Endothelial cell of umbilical vein (primary cell): ENCODE measurements at places on chromosomes 2 and 18. TPM values are rescaled to one million over a fixed set of nuclear protein-coding genes. Genes with fewer than 3 reads are reported as not detected.

Gene ZNF521
- 166 and 168 TPM in 2 replicates for total RNA-seq

Gene ASNSD1
- 39.5 and 41.9 TPM in 2 replicates for total RNA-seq

Gene CYP27C1
- total RNA-seq: not detected in 2 replicates

Gene ZSWIM2
- not detected in 2 replicates for total RNA-seq

Gene RANBP2
- total RNA-seq: 75.6 and 79.4 TPM in 2 replicates

Gene SIX2
- total RNA-seq: 0.24 and 0.32 TPM in 2 replicates

Gene PLEK
- total RNA-seq: 0.11 and 0.18 TPM in 2 replicates

Gene LRRC30
- total RNA-seq: not detected in 2 replicates

Gene CEP192
- total RNA-seq: 22.7 and 22.9 TPM in 2 replicates

GRCh38 chr18:57585421-57585820, 1.1 kb downstream of the FECH start:
- no peak for DNase-seq

DNA sequence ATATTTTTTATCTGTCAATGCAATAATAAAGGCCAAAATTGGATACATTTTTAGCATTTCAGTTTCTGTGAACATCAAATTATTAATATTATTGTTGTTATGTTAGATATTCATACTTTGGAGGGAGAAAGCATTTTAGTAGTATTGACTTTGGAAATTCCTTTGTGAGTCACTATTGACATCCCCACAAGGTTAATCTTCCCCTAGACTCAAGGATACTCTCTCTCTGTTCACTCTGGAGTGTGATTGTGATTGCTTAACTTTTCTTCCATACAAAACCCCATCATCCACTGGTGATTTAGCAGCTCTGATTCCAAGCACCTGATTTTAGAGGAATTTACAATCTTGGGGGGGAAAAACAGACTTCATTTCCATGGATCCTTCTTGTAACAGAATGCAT, 352.0 kb downstream of the THSD7B start:
- DNase-seq: no peak

- no peak for DNase-seq
These were observed 11.3 kb downstream of the LCT start for GRCh38 chr2:135825550-135826176.

DNA sequence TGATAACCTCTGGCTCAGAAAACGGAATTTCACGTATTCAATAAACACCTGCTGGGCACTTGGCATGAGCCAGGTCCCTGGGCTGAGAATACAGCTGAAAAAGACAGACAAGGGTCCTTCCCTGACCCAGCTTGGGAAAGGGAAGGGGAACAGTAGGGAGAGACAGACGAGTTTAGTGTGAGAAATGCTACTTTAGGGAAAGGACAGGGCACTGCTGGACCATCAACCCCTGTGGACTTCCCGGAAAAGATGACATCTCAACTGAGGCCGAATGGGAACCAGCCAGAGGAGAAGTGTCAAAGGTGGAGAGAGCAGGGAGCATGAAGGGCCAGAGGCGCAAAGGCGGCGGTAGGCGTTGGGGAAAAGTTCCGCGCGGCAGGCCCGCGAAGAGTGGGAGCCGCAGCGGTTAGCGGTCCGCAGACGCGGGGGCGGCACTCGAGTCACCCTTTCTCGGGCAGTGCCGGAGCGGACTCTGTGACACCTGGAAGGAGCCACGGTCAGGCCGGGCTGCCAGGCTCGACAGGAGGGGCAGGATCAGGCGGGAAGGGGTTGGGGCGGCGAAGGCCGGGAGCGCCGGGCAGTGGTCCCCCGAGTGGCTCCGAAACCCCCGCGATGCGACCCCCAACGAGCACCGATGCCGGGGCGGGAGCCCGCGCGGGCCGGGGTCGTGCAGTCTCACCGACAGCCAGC, 519 bp downstream of the TEX261 start:
- DNase-seq: peak; percentile 23

DNA sequence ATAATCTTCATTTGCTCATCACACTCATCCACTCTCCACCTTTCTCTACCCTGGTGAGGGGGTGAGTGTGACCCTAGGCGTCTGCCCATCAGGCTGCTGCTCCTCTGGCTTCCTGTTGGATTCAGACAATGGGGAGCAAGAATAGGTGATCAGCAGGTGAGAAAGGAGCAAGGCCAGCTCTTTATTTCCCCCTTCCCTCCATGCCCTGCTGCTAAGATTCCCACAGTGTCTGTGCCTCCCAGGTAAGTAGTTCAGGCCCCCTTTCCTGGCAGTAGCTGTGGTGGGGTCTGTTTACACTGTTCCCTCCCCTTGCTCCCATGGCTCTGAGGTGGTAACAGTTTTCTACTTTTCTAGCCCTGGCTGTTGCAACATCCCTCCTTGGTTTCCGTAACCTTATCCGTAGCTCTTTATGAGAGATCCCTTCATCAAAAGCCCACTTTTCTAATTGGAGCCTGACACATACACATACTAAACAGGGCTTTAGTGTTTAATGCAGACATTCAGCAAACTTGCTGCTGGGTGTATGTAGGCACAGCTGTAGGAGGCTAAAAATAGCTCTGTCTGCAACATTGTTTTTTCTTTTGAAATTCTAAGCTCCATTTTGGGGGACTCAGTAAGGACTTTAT, 27.5 kb downstream of the MAP2 start:
- DNase-seq: no peak

DNA sequence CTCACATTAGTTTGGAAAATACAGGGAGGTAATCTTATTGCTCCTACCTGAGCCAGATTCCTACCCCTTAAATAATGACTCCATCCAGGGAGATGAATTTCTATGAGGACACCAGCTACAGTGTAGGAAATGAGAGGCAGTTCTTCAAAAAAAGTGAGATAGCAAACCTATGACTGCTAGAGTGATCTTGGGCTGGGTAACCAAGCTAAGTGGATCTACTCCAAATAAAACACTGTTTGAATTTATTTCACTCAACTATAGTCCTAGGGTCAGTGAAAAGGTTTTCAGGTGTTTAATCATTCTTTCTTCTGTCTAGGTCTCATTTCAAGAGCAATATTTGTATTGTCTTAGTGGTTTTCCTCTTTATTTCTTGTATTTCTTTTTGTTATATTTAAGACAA, 272.1 kb upstream of the VWC2L start:
- DNase-seq: no peak

DNA sequence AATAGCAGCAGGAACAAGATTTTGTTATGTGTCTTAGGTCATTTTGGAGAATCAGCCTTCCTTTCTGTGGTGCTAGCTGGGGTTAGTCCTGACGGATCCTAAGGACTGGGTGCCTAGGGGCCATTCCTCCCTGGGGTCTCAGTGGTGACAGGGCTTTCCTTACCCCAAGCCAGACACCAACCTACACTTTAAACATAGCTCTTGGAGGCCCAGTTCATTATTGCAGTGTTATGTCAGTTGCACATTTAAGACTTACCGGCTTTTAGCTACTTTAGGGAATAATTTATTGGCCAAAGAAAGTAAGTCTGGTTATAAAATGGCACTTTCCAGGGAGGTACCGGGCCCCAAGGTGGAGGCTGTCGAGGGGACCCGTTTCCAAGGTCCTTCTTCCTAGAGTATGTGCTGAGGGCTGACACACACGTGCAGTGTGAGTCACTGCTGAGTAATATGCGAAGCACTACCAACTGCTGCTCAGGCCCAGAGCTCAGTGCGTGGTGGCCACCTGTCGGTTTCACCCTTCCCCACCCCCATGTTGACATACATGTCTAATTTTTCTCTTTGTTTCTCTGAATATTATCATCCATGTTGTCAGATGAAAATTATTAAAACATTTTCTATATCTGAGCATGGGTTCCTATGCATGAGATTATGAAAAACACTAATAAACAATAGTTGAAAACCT, 37.0 kb upstream of the GRHL1 start:
- DNase-seq: peak; percentile 37

GRCh38 chr18:468955-469790, 31.3 kb downstream of the COLEC12 start:
- no peak for DNase-seq

DNA sequence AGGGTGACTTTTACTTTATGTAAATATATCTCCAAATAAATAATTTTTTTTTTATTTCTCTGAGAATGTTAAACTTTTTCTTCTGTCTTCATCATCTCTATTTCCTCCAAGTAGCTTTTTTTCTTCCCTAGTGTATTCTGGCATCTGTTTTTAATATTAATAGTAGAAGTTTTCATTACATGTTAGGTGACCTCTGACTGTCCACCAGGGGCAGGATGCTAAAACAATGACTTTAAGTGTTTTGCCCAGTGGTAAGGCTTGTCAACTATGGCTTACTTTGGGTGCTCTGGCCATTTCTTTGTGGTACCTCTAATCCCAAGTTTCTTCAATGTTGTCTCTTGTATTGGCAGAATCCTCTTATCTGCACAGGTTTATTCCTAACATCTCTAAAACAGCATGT, 127.1 kb downstream of the SRBD1 start:
- no peak for DNase-seq

GRCh38 chr18:10437837-10438236, 16.6 kb upstream of the APCDD1 start:
- no peak for DNase-seq

GRCh38 chr18:22856870-22857269, 76.3 kb upstream of the RBBP8 start:
- no peak for DNase-seq

DNA sequence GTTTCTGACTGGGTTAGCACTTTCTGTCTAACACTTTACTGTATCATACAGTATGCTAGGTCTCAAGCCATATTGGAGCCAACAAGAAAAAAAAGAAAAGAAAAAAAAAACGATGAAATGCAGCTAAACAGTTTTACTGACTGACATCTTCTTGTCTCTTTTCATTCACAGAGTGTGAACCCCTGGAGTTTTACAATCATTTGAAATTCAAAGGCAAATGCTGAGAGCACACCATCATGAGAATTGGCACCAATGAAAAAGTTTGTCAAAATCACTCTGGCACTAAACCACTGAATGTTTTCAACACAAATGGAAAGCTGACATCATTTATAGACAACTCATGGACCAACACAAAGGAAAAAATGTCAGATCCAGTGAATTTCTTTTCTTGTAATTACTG, 513.3 kb downstream of the LRRTM4 start:
- DNase-seq: no peak

DNA sequence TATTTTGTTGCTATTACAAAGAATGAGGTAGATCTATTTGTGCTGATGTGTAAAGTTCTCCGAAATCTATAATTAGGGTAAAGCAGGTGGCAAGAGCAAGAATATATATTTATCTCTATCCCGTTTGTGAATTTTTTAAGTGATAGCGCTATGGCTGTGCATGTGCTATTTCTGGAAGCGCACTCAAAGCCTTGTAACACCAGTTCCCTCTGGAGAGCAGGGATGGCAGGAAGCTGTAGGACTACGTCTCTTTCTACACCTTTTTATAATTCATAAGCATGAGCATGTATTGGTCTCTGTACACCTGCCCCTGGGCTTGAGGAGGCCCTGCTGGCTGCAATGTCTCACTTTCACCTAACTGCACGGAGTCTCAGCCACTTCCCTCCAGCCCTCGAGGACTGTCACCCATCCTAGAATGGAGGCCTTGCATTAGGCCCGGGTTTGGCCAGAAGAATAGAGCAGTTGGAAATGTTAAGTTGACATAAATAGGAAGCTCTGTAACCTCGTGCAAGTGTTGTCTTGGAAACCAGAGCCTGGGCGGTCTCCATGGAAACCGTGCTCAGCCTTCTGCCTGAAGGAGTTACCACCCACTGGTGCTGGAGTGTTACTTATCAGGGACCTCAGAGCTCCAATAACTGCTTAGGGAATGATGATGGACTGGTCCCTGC, 20.9 kb downstream of the ITM2C start:
- DNase-seq: no peak

- DNase-seq: no peak
These were observed 30.6 kb downstream of the HS6ST1 start for GRCh38 chr2:128287780-128288735.

DNA sequence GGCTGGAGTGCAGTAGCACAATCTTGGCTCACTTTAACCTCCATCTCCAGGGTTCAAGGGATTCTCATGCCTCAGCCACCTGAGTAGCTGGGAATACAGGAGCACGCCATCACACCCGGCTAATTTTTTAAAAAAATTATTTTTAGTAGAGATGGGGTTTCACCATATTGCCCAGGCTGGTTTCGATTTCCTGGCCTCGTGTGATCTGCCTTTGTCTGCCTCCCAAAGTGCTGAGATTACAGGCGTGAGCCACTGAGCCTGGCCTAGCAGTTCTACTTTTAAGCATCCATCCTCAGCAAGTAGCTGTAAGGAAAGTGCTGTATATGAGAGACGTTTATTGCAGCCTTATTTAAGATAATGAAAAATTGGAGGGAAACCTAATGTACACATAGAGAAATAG, 79.7 kb downstream of the ZDBF2 start:
- DNase-seq: no peak
